ENCODE measurements at places on chromosomes 12 and 14.

DNA sequence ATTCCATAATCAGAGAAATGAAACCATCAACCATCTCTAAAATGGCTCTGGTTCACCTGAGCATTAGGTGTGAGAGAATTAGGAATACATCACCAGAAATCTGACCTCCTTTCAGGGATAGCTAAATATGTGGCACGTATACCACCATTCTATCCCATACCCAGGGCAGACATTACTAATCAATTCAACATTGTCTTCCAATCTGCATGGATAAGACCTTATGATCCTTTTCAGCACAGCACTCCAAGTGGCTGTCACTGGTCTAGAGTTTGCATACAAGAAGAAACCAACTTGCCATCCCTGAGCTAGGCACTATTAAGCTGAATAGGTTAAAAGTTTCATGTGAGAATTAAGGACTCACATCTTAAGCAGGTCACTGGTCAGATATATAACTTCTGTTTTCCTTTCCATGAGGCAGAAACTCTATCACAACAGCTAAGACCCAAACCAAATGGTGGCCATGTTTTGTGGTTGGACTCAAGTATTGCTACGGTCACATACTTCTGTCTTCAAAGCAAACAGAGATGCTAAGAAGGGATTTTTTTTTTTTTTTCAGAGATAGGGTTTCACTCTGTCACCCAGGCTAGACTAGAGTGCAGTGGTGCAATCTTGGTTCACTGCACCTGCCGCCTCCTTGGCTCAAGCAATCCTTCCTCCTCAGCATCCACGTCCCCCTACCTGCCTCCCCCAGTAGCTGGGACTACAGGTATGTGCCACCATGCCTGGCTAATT is 249.0 kb downstream of the DPF3 start:
- no peak for DNase-seq

GRCh38 chr12:89618113-89618862 is 90.3 kb downstream of the ATP2B1 start:
- no peak for DNase-seq

GRCh38 chr14:20346713-20347112 is 3.3 kb downstream of the PARP2 start:
- no peak for DNase-seq

- no peak for DNase-seq
Measured at GRCh38 chr12:386651-387050, 2.5 kb downstream of the KDM5A start.

GRCh38 chr14:32677129-32677780 is 261.4 kb upstream of the NPAS3 start:
- no peak for DNase-seq

DNA sequence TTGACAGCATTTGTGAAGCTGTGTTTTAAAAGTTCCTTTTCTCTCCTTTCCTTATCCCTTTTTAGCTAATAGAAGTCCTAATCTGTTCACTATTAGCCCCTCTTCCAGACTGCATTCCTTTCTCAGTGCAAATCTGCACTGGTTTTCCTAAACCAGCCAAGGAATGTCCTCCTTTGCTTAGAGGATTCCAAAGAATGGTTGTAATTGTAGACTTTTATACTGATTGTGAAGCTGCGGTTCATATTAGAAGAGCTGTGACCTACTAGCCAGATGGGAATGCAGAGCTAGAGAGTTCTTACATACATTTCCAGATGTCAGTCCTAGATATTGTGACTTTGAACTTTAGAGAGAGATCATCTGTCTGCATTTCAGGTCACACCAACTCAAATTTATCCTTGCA is 79.8 kb downstream of the MYRFL start:
- no peak for DNase-seq

GRCh38 chr14:26577711-26578110 is 20.1 kb downstream of the NOVA1 start:
- no peak for DNase-seq

- peak; percentile 44 for DNase-seq
Measured at GRCh38 chr12:113075137-113075683, 18.7 kb downstream of the DTX1 start.

DNA sequence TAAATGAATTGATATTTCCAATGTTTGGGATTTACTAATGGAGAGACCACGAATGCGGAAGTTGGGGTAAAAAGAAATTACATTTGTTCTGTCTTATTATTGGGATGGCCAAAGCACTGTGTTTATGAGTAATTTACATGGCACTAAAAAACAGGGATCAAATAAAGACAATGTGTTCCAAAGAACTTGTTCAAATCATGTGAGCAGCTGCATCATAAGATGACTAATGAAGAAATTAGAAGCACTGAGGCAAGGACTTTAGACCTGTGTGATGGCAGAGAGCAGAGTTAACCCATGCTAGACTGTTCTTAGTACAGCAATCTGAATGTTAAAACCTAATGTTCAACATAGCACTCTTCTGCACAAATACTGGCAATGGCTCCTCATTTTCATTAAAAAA is 34.3 kb upstream of the DCN start:
- no peak for DNase-seq

- no peak for DNase-seq
Measured at GRCh38 chr12:27319409-27319808, 13.2 kb upstream of the BMAL2 start.

DNA sequence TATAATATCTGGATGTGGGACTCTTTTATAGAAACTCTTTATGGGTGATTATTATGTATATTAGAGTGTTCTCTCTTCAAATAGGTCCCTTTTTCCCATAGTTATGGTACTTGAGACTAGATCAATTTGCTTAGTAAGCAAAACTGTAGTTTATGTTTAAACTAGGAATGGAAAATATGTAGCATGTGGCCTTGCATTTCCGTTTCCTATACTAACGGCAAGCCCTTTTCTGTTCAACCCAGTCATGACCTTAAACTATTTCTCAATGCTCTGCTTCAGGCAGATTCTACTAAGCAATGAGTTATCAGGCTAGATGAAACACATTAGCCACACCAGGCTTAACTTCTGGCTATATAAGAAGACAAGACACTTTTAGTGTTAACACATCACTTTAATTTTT is 84.6 kb downstream of the OTOGL start:
- no peak for DNase-seq

DNA sequence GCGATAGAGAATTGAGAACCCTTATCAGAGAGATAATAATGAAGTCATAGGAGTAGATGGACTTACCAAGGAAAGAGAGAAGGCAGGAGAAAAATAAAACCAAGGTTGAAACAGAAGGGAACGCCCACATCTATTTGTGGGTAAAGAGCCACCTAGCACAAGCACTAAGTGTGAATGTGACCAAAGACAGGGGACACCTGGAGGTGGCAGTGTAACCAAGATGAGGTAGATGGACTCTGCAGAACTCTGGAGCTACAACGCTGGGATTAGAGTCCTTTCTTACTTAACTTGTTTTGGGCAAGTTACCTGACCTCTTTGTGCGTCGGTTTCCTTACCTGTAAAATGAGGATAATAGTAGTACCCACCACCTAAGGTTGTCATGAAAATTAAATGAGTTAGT is 101.9 kb downstream of the SLC5A8 start:
- no peak for DNase-seq

DNA sequence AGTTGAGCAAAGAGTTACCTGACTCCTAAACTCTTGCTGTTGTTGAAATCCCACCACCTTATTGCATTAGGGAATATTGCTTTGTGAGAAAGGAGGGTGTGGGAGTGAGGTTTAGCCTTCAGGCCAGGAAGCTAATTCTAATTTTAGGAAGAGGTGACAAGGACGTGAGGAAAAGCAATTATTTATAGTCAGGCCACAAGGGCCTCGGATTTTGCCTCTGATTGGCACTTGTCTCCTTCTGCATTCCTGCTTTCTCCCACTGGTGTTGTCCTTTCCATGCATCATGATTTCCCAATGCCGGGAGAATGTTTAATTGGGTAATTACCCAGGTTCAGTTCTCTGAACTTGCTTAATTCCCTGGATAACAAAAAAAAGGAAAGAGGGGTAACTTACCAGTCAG is 37.9 kb upstream of the SLC38A2 start:
- no peak for DNase-seq

GRCh38 chr12:5588176-5588575 is 156.3 kb downstream of the NTF3 start:
- DNase-seq = no peak

- no peak for DNase-seq
Measured at GRCh38 chr12:81942594-81942993, 183.4 kb upstream of the PPFIA2 start.

- no peak for DNase-seq
Measured at GRCh38 chr12:79838359-79838758, 96.5 kb downstream of the PPP1R12A start.

- DNase-seq = no peak
Measured at GRCh38 chr14:57346741-57347140, 43.6 kb upstream of the NAA30 start.

DNA sequence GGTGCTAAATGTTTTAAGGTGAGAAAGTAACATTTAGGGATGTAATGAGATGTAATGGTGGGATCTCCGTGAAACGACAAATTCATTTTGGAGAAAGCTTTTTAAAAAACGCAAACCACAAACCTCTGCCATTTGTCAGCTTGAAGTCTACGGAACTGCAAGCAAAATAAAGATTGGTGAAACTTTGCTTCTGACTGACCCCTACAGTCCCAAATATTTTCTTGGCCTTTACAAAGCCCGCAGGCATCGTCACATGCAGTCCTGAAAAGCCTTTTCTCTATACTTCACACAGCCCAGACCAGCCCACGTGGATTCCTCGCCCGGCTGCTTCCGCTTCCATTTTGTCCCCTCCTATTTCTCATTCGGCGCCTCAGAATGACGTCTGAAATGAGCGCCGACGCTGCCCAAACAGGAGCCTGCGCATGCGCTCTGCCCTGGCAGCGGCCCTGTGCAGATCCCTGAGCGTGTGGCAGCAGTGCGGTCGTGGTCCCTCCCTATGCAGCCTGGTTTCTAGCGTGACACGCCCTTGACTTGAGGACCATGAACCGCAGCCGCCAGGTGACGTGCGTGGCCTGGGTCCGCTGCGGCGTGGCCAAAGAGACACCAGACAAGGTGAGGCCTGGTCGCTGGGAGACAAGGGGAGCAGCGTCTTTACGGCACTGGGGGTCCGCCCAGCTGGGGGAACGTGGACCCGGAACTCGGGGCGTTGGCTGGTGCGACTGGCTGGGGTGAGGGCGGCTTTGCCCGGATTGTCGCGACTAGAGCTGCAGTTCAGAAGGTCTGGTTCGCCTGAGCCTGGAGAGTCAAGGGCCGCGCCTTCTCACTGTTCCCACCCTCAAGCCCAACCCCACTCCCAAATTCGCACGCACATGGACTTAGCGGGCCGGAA is at the start of gene PWP1:
Gene PWP1 (plus strand): TSS at position 440 of the 889 bp plus-strand sequence. CDS start 101 bp downstream, at position 541.
- DNase-seq = peak; percentile 98

DNA sequence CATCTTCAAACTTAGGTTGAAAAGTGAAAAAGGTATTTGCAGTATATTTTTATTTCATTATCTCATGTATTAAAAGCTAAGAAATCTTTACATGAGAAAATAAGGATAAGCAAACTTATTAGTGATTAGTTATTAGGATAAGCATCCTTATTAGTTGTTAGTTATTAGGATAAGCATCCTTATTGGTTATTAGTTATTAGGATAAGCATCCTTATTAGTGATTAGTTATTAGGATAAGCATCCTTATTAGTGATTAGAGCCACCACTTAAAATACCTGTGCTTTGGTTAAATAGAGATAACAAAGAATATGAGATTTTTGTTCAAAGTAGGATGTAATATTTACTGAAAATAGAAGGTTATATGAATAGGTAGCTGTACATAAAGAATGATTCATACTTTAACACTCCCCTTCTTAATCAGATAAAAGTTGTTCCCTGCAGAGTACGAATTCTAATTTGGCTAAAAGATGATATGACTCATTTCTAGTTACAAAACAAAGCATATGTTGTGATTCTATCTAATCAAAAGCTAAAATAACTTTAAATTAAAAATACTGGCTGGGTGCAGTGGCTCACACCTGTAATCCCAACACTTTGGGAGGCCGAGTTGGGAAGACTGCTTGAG is 56.4 kb downstream of the KDM5A start:
- no peak for DNase-seq

GRCh38 chr12:19014240-19014639 is 115.3 kb upstream of the PLEKHA5 start:
- no peak for DNase-seq

DNA sequence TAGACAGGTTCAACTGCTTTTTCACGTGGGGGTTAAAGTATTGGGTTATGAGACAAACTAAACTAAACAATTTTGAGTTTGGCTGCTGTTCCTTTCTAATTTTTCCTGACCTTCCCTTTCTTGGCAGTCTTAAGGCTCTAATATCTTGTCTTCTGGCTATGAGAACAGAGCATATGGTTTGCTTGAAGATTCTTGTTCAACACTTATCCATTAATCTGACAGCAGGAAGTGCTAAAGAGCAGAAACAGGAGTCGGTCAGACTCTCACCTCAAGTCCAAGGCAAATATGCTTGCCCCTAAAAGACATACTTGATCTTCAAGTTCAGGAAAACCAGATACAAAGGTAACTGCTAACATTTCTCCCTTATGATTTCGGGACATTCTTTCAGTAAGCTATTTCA is 52.6 kb upstream of the KCNJ8 start:
- DNase-seq = no peak

DNA sequence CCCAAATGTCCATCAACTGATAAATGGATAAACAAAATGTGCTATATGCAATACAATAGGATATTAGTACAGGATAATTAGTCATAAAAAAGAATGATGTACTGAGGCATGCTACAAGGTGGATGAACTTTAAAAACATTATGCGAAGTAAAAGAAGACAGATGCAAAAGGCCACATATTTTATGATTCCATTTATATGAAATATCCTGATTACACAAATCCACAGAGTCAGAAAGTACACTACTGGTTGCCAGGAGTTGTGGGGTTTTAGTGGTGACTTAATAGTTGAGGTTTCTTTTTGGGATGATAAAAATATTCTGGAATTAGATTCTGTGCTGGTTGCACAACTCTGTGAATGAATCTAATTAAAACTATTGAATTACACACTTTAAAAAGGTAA is 12.6 kb downstream of the TRIM9 start:
- DNase-seq = no peak

- DNase-seq = no peak
Measured at GRCh38 chr12:2051700-2052621, 826 bp upstream of the CACNA1C start.

GRCh38 chr14:92753250-92753649 is 4.8 kb upstream of the LGMN start:
- no peak for DNase-seq

GRCh38 chr12:4148418-4149056 is 125.0 kb upstream of the CCND2 start:
- DNase-seq = no peak

- no peak for DNase-seq
Measured at GRCh38 chr12:9351136-9351535, 142.9 kb upstream of the PZP start.

DNA sequence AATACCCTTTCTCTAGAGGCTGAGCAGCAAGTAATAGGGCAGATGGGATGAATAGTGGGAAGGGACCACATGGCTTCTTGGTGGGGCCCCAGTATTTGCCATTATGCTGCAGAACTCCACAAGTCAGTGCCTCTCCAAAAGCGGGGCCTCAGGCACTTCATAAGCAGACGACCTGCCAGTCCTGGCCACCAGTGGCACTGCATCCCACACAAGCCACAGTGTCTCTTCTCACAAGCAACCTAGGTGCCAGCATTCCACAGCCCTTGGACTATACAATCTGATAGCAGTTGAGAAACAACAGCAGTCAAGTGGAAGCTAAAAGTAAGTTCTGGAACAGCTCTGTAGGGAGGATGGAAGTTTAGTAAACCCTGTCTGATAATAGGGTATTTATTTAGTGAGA is 4.2 kb upstream of the SLC8A3 start:
- no peak for DNase-seq

GRCh38 chr14:103501921-103502669 is 20.5 kb downstream of the CKB start:
- peak; percentile 43 for DNase-seq

GRCh38 chr12:117213295-117213808 is 23.1 kb upstream of the FBXO21 start:
- no peak for DNase-seq

- no peak for DNase-seq
Measured at GRCh38 chr12:30972035-30972434, 45.5 kb downstream of the TSPAN11 start.

Data from posterior vena cava (tissue), 2 donors.